ENCODE measurements at places on chromosomes 4 and X. TPM values are rescaled to one million over a fixed set of nuclear protein-coding genes. Genes with fewer than 3 reads are reported as not detected.

GRCh38 chrX:115939070-115939469 lies 231.5 kb upstream of the AGTR2 start:
- DNase-seq = no peak

DNA sequence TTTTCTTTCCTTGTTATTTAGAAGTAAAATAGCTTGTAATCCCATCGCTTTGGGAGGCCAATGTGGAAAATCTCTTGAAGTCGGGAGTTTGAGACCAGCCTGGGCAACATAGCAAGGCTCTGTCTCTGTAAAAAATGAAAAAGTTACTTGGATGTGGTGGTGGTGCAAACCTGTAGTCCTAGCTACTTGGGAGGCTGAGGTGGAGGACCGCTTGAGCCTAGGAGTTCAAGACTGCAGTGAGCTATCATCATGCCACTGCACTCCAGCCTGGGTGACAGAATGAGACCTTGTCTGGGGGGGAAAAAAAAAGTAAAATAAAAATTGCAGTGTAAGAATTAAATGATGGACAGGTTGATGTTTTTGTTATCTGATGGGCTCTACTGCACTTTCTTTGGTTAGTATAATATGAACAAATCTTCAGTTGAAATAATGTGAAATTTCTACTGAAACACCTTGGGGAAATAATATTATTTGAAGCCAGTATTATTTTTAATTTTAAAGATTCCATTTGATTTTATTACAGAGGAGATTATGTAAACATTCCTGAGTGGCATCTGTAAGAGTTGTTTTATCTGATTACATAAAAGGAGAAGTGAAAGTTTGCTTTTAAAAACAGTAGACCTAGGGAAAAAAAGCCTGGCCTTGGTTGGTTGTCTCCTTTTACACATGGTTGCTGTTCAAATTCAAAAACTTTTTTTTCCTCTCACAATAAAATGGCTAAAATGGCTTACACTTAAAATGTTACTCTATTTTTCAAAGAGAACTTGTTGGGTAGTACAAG lies 10.5 kb upstream of the NDUFC1 start:
- DNase-seq = no peak

GRCh38 chr4:139617702-139618490 lies 47.7 kb upstream of the MGST2 start:
- no peak for DNase-seq

SLC25A43 gene
- 3.5 TPM for polyA plus RNA-seq

DNA sequence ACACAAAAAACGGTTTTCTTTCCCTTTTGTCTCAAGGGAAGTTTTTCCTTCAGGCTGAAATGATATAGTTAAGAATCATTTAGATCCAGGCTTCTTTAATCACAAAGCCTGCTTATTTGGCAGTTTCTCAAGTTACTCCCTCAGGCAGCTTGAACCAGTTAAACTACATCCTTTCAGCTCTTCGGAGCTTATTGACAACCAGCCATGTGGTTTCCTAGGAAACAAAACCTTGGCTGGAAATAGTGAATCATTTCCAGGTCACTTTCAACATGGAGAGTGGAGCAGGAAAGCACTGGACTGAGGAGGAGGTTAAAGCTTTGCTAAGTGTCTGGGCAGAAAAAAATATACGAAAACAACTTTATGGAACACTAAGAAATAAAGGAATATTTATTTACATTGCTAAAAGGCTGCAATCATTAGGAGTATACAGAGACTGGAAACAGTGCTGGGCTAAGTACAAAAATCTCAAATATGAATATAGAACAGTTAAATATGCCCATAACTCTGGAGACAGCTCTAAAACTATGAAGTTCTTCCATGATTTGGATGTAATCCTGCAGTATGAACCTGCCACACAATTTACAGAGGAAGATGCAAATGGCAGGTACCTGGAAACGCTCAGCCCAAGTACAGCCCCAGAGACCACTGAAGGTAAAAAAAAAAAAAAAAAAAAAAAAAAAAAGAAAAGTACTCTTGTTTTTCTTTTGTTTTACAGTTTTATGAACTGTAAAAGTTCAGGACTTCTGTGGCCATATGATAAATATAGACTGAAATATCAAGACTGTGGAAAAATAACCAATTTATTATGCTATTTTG lies 23.2 kb upstream of the AASDH start:
- peak; percentile 90 for DNase-seq

DNA sequence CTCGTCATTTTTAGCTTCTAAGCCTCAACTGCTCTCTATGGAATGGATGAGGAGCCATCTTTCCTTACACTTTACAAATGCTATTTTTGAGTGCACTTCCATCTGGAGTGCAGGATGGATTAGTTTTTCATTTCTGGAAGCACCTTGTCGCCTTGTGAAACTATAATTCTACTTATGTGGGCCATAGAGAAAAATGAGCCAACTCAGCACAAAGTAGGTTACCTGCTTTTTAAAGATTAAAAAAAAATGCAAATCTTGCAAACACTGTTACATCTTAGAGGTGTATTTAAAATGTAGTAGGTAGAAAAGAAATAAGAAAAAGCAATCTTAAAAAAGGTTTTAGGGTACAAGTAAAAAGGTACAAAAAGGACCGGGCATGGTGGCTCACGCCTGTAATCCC lies 10.9 kb downstream of the BOD1L1 start:
- DNase-seq = no peak

DNA sequence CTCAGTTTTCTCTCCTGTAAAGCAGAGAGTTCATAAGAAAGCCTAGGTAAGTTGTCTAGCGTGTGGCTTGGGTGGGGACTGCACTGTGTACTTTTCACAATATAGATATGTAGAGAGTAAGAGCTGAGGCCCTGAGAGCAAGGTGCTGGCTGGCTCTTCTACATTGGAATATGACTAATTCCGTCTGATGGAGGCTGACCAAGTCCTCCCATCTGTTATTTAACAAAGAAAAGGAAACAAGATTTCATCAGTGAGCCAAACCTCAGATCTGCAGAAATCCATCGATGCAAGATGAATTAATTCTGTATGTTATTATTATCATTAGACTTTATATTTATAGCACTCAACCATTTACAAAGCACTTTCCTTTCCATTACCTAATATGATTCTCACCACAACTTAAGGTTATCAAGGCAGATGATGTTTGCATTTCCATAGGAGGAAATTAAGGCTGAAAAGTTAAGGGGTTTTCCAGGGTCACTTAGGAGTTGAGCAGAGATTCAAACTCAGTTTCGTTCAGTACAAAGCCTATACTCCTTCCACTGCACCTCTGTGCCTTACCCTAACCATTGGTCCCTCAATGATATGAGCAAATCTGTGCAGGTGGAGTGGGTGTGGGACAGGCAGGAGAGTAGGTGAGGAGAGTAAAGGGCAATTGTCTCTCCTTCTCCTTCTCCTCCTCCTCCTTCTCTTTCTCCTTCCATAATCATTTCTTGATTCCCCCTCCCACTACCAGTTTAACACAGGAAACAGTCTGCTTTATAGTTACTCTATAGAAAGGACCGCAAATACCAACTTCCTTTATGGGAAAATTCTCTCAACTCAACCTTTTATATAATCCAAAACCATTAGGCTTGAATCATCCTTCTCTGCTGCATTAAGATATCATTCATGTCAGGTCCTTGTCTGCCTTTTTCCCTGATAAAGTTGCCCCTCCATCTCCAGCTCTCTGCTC lies 27.6 kb upstream of the SRD5A3 start:
- no peak for DNase-seq

ARHGAP6 gene
- polyA plus RNA-seq = 14.3 TPM

EPHA5 gene
- polyA plus RNA-seq = 0.27 TPM

MTMR8 gene
- 2.8 TPM for polyA plus RNA-seq

DNA sequence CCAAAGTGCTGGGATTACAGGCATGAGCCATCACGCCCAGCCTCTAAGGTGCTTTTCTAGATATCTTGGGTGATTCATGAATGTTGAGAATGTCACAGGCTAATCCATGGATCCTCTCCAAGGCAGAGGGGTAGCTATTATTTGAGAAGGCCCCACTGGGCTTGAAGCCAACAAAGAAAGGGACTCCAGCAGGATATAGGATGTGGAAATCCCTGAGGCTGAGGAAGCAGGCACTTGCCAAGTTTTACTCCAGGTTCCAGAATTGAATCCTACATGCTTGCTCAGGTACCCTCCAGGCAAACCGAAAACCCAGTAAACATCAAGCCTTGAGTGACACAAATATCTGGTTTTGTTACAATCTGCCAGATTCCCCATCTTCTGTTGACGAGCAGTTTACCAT lies 15.8 kb downstream of the NLGN3 start:
- DNase-seq = no peak

TMPRSS11B gene
- polyA plus RNA-seq = not detected

KLB gene
- polyA plus RNA-seq = 0.19 TPM

DNA sequence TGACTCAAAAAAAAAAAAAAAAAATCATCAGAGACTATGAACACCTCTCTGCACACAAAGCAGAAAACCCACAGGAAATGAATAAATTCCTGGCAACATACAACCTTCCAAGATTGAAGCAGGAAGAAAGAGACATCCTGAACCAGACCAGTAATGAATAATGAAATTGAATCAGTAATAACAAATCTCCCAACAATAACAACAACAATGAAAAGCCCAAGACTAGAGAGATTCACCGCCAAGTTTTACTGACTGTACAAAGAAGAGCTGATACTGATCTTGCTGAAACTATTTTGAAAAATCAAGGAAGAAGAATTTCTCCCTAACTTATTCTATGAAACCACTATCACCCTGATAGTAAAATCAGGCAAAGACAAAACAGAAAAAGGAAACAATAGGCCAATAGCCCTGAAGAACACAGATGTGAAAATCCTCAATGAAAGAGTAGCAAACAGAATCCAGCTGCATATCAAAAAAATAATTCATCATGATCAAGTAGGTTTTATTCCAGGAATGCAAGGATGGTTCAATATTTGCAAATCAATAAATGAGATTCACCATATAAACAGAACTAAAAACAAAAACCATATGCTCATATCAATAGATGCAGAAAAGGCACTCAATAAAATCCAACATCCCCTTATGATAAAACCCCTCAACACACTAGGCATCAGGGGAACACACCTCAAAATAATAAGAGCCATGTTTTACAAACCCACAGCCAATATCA lies 31.0 kb upstream of the PLK4 start:
- DNase-seq = no peak

- DNase-seq = no peak
Observed at GRCh38 chr4:111991797-111992196, 153.5 kb upstream of the FAM241A start.

VSIG1 gene
- polyA plus RNA-seq = 1.0 TPM

GRCh38 chrX:71067712-71068043 lies 456 bp downstream of the SNX12 start:
- DNase-seq = no peak

- no peak for DNase-seq
Observed at GRCh38 chr4:81806485-81806884, 334.8 kb upstream of the RASGEF1B start.

DNA sequence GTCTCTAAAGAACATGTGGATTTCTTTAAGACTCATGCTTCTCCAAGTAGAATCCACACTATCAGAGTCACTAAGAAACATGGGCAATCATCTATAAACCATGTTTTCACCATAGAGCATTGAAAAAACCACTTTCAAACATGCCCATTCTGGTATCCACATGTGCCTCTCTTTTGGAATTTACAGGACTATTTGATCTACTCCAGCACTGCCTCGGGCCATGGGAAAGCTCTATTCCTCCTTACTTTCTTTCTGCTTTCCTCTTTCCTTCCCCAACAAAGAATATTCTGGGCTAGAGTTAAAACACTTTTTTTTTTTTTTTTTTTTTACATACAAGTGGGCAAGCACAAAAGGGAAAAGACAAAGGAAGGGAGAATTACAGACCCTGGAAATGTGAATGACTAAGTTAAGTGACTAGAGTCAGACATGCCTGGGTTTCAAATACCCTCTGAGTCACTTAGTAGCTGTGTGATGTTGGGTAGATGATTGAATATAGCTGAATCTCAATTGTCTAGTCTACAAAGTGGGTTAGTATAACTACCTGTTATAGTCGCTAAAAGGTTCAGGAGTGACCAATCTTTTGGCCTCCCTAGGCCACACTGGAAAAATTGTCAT lies 847.7 kb upstream of the INTU start:
- DNase-seq = no peak

MAGT1 gene
- polyA plus RNA-seq = 97.9 TPM

- no peak for DNase-seq
Observed at GRCh38 chr4:16079046-16079445, 4.8 kb downstream of the PROM1 start.

- DNase-seq = no peak
Observed at GRCh38 chr4:182885022-182885737, 32.0 kb downstream of the DCTD start.

GRCh38 chr4:679104-679481 lies 4.8 kb downstream of the MYL5 start:
- no peak for DNase-seq

LPAR4 gene
- 42.1 TPM for polyA plus RNA-seq
